ENCODE measurements at places on chromosomes 16 and 17.

- DNase-seq, result no peak
Measured at GRCh38 chr16:4465977-4466779, 8.2 kb downstream of the NMRAL1 start.

- DNase-seq, result peak; percentile 77
Measured at GRCh38 chr17:11935734-11936406, 61.4 kb downstream of the ZNF18 start.

DNA sequence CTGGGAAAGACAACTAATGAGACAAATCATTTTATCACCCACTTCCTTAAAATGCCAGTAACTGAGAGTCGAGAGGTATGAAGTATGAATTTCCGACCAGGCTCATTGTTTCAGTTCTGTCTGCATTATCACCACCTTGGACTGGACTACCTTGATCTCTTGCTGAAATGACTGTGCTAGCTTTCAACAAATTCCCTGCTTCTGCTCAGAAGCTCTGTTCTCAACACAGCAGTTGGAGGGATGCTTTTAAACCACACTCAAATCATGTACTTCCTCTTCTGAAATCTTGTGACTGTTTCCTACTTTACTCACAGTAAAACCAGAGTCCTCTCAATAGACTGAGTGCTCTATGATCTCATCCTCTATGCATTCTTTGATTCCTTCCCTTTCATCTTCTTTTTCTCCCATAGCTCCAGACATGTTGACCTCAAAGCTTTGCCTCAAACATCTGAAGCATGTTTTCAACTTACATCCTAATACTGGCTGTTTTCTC lies 195.8 kb downstream of the KCNJ2 start:
- no peak for DNase-seq

DNA sequence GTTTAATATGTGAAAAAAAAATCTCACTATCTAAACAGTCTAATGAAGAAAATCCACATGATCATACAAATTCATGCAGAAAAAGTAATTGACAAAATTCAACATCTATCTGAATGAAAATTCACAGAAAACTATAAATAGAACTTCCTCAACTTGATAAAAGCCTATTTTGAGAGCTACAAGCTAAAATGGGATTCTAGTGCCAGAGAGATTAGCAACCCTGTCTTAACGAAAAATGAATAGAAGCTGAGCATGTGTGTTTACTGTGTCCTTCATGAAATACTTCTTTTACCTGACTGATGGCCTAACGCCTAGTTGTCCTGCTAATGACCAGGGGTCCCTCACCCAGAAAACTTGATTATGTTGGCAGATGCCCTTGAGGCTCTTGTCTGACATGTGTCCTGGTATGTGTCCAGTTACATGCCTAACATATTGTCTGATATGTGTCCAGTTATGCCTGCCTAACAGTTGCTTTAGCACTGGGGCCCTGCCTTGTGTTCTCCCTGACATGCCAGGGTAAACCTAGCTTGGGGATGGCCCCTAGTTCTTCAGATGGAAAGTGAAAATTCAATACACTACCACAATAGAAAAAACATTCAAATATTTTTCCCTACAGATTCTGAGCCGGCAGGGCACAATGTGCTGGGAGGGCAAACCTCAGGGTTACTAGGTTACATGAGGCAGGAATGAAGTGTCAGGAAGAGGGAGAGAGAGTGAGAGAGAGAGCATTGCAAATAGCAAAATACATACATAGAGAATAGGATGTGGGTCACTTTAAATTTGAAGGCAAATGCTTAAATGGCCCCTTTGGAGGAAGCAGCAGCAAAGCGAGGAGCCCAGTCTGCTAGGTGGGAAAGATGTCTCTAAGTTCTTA lies 834.0 kb downstream of the CDH11 start:
- DNase-seq, result no peak

DNA sequence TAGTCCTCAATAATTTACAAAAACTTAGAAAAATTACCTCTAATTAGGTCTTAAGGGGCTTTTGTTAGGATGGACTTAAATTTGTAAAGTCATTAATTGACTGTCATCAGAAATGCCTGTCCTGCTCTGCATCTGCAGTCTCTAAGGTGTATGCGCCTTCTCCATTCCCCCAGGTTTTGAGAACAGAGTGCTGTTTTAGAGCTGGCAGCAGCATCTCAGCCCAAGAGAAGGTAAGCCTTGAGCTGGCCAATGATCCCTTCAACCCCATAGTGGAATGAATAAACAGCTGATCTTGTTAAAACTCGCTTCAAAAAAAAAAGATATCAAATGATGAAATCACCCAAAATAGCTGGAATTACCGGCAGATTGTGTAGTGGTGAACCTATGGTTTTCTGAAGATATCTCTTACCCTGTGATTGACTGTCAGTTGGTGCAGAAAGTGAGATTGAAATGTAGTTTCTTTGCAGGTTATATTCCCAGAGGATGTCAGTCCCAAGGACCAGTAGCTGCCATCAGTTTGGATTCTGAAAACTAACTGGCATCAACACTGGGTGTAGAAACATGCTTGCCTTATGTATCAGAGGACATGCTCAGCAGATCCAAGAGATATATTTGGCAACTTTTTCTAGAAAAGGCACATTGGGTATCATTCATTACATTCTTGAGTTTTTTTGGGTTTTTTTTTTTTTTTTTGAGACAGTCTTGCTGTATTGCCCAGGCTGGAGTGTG lies 25.7 kb downstream of the TRPV2 start:
- DNase-seq, result no peak

DNA sequence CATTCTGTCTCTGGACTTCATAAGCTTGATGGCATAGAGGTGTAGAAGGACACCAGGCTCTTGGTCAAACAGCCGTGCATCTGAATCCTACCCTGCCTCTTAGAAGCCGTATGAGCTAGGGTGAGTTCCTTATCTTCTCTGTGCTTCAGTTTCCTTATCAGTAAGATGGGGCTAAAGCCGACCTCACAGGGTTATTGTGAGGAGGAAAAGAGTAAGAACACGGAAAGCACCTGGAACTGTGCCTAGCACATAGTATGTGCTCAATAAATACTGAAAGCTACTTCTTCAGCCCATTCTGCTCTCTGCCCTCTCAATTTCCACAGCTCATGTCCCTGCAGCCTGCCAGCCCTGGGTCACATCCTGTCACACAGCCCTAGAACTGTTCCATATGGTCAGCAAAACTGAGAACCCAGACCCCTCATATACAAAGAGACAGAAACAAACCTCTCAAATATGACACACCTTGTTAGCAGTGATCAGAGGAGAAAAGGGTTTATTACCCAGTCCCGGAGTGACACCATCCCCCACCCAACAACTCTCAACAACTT lies 17.0 kb upstream of the UBTF start:
- DNase-seq, result no peak

GRCh38 chr17:38330941-38331411 lies 12.8 kb downstream of the GPR179 start:
- no peak for DNase-seq

GRCh38 chr17:29255926-29256522 lies 9.4 kb downstream of the CRYBA1 start:
- no peak for DNase-seq

DNA sequence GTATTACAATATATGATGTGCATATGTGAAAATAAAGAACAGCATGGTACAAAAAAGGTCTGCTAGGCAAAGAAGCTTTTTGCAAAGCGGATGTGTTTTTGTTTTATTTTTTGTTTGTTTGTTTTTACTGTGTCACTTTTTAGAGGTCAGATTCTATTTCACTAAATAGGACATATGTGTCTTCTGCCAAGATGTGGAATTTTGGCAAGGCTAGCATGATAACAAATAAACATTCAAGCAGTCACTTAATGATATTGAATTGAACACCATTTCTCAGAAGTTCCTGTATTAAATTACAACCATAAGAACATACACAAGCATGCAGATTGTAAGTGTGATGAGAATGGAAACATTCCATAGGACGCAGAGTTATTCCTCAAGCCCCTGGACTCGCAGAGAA lies 492.7 kb downstream of the WWOX start:
- no peak for DNase-seq

GRCh38 chr16:87851601-87852000 lies 17.7 kb downstream of the SLC7A5 start:
- DNase-seq, result no peak

DNA sequence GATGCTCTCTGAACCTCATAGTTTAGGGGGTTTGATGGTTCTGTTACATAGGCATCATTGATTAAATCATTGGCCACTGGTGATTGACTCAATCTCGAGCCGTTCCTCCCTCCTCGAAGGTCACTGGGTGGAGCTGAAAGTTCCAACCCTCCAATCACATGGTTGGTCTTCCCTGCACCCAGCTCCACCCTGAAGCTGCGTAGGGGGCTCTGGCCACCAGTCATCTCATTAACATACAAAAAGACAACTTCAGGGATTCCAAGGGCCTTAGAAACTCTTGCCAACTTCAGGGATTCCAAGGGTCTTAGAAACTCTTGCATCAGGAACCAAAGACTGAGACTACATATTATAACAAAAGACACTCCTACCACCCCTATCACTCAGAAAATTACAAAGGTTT lies 306.5 kb upstream of the TNRC6C start:
- DNase-seq, result peak; percentile 29

DNA sequence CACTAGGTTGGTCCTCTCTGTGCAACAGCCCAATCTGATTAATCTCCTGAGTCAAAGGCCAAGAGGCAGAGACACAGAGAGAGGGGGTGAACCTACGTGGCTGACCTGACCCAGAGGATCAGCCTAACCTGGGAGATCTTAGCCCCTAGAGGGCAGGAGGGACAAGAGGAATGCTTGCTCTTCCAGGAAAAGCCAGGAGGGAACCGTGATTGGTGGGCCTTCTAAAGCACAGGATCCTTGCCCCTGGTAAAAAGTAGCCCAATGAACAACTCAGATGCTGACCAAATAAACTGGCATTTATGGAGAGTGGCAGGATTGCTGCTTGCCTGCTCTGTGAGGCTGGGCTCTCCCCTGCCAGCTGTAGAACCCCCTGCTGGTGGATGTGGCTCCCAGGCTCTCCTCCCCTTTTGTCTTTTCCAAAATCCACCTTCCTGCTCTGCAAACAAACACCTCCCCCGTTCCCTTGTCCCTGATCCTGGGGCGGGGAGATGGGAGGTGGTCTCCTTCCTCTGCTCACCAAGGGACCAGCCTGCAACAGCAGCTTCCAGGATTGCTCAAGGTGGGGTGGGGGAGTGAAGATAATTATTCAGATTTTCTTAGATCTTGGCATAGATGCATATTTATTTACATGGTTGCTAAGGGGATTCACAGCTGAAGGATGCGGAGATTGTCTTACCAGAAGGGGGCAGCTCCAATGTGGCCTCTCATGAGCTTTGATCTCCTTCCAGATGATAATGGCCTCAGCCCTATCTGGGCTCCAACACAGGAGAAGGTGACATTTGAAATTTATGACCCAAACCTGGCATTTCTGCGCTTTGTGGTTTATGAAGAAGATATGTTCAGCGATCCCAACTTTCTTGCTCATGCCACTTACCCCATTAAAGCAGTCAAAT lies 71.9 kb downstream of the SDR42E1 start:
- no peak for DNase-seq

GRCh38 chr16:31094088-31094423 lies 541 bp downstream of the VKORC1 start:
- no peak for DNase-seq
